ENCODE measurements at places on chromosomes 11 and 22.

DNA sequence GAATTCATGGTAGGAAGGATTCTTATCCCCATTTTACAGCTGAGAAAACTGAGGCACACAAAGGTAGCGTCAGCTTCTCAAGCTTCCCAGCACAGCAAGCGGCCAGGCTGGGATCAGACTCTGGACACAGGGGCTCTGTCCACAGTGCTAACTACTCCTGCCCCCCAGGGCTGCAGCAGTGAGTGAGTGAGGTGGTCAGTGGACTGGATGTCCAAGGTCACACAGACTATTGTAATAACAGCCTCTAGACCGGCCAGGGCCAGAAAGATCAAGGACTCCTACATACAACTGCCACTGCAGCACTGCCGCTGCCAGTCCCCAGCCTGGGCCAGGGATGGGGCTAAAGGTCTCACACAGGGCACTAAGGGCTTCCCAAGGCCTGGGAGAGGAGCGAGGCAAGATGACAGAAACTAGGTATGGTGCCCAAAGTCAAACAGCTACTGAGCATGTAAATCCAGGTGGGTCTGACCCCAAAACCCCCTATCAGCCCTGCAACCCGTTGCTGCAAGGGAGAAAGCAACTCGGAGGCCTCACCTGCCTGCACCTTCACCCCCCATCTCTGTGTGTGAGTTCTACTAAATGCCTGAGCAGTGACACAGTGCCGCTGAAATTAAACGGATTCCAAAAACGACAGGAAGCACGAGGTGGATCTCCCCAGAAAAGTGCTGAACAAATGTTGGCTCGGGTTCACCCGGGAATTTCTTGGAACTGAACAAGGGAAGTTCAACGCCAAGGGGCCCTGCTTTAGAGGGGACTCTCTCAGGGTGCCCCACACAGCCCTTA is 161.8 kb upstream of the GRK3 start:
- no peak for DNase-seq

GRCh38 chr11:74634537-74634936 is 42.2 kb downstream of the POLD3 start:
- DNase-seq, result no peak

GRCh38 chr11:131656179-131656838 is 285.9 kb downstream of the NTM start:
- DNase-seq, result no peak

- no peak for DNase-seq
Measured at GRCh38 chr11:18379201-18379600, 15.2 kb upstream of the LDHA start.

GRCh38 chr11:116970485-116971292 is 127.5 kb downstream of the SIK3 start:
- DNase-seq, result no peak

- DNase-seq, result no peak
Measured at GRCh38 chr11:35907648-35908431, 36.0 kb upstream of the LDLRAD3 start.

- no peak for DNase-seq
Measured at GRCh38 chr22:47963660-47964059, 1201.2 kb downstream of the TBC1D22A start.

DNA sequence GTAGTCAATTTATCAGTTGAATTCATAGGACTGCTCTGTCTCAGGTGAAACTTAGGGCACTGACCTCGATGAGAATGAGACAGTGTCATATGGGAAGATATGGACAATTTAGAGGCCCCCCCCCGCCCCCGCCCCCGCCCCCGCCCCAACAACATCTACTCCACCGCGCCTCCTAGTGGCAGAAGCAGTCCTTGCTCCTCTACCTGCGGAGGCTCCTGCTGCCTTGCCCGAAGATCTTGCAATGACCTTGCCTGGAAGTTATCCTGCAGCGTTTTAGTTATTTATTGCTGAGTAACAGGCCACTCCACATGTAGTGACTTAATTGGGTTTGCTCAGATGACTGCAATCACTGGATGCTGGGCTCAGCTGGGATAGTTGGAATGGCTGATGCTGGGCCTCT is 15.2 kb downstream of the SERPINH1 start:
- DNase-seq, result peak; percentile 43

Measured in activated T-helper 1 cell treated with Interleukin-2 at 50 U/mL for 16 hours (primary cell).